Mesendoderm (in vitro differentiated cells): ENCODE measurements at places on chromosomes 7 and 10.

DNA sequence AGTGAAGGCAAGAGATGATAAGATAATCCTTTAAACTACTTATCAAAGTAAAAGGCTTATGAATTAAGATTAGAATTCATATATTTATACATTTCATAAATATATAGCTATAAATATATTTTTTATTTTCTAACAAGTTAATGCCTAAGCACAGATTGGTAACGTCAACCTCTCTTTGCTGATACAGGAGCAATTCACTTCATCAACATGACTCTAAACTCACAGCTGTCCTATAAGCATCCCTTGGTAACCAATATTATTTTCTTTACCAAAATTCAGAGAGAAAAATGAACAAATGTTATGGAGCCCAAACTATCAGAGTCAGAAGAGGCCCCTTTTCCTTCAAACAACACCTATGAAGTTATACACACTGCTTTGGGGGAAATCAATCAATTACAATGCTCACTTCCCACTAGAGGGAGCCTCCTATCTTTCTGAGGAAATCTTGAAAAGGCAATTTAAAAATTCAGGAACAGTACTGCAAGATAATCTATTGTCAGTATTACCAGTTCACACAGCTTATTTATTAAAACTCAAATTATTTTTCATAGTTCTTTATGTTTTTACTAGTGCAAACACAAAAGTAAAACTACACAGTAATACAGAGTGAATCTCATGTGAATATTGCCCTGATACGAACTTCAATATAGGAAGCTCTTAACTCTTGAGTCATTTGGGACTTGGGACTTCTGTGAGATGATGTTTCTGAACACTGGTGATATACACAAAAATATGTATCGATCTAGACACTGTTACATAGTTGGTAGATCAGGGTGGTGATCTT, 51.0 kb upstream of the NOBOX start:
- no peak overlapping the region for H3K4me3 ChIP-seq
- H3K27me3 ChIP-seq, result no peaks in the 10 kb centered on the region
- no peaks in the 10 kb centered on the region for H3K4me1 ChIP-seq

GRCh38 chr10:61318429-61318828, 134.8 kb downstream of the TMEM26 start:
- H3K36me3 ChIP-seq, result no peaks in the 10 kb centered on the region
- H3K27ac ChIP-seq, result no peak overlapping the region
- no peak for DNase-seq
- H3K4me1 ChIP-seq, result no peaks in the 10 kb centered on the region
- no peak overlapping the region for H3K4me3 ChIP-seq

GRCh38 chr10:46050941-46051623, 5.0 kb upstream of the MSMB start:
- H3K27me3 ChIP-seq, result no peaks in the 10 kb centered on the region
- DNase-seq, result no peak
- no peaks in the 10 kb centered on the region for H3K36me3 ChIP-seq
- no peak overlapping the region for H3K4me3 ChIP-seq
- H3K27ac ChIP-seq, result peak overlapping the region; percentile 90

DNA sequence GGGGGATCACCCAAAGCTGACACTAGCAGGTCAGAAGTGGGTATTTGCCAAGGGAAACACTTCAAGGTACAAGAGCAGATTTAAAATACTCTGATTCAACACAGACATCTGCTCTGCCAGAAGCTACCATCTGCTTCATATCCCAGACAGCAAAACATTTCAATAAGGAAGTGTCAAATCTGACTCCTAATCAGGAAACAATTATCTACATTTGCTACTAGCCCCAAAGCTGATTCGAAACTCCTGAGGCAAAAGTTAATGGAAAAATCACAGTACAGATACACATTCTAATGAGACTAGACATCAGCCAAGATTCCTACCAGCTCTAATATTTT, 48.9 kb downstream of the PARD3 start:
- H3K27ac ChIP-seq, result no peak overlapping the region
- H3K27me3 ChIP-seq, result no peaks in the 10 kb centered on the region
- H3K4me3 ChIP-seq, result no peak overlapping the region
- DNase-seq, result peak; percentile 24
- no peaks in the 10 kb centered on the region for H3K36me3 ChIP-seq

DNA sequence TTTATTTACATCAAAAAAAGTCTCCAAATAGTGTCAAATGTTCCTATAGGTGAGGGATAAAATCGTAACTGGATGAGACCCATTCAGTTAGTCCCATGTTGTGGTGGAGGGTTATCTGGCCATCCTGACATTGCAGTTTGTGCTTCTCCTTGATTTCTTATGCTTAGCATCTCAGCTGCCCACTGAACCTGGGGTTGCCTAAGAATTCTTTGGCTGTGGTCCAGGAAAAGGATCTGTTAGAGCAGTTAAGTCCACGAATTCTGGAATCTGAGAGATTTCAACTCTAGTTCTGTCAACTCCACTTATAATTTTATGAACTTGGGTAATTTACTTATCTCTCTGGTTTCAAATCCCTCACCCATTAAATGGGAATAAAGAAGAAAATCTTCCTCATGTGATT, 1673.4 kb downstream of the REEP3 start:
- H3K27ac ChIP-seq, result no peak overlapping the region
- H3K4me3 ChIP-seq, result no peak overlapping the region
- no peaks in the 10 kb centered on the region for H3K27me3 ChIP-seq

- H3K36me3 ChIP-seq, result no peaks in the 10 kb centered on the region
- H3K27ac ChIP-seq, result no peak overlapping the region
- peaks cover 2% of the 10 kb centered on the region for H3K4me1 ChIP-seq
- H3K27me3 ChIP-seq, result no peaks in the 10 kb centered on the region
- peak; percentile 95 for DNase-seq
Measured at GRCh38 chr7:3722396-3722922, 421.4 kb downstream of the SDK1 start.

DNA sequence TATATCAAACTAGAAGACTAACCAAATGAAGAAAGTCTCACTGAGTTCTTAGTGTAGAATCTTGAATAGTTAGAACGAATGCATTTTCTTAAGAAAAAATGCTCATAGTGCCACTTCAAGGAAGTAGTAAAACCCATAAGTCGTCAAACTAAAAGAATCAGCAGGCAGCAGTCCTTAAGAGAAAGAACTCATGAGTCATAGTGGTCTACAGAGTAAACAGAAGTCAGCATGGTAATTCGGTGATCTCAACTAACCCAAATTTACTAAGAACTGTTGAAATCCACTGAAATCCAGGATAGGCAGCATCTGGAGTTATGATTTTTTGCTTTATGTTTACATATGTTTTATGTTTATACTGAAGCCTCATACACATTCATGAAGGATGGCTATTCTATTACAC, 256.2 kb downstream of the LHFPL3 start:
- DNase-seq, result peak; percentile 26
- no peaks in the 10 kb centered on the region for H3K4me1 ChIP-seq
- H3K36me3 ChIP-seq, result no peaks in the 10 kb centered on the region
- H3K27me3 ChIP-seq, result no peaks in the 10 kb centered on the region

- no peak overlapping the region for H3K4me3 ChIP-seq
- no peak for DNase-seq
- no peak overlapping the region for H3K27ac ChIP-seq
- no peaks in the 10 kb centered on the region for H3K4me1 ChIP-seq
- no peaks in the 10 kb centered on the region for H3K27me3 ChIP-seq
Measured at GRCh38 chr10:49335364-49335972, 36.5 kb downstream of the C10orf71 start.

- H3K27me3 ChIP-seq, result peaks cover 29% of the 10 kb centered on the region
- no peak overlapping the region for H3K27ac ChIP-seq
- no peak for DNase-seq
- H3K36me3 ChIP-seq, result no peaks in the 10 kb centered on the region
- no peak overlapping the region for H3K4me3 ChIP-seq
Measured at GRCh38 chr10:49393301-49393700, 2.6 kb downstream of the DRGX start.

- H3K27me3 ChIP-seq, result no peaks in the 10 kb centered on the region
- H3K4me3 ChIP-seq, result no peak overlapping the region
- H3K36me3 ChIP-seq, result no peaks in the 10 kb centered on the region
- peak; percentile 57 for DNase-seq
- no peak overlapping the region for H3K27ac ChIP-seq
Measured at GRCh38 chr10:17910125-17910789, 41.5 kb upstream of the SLC39A12 start.

- H3K4me1 ChIP-seq, result no peaks in the 10 kb centered on the region
- H3K4me3 ChIP-seq, result no peak overlapping the region
- no peaks in the 10 kb centered on the region for H3K36me3 ChIP-seq
- DNase-seq, result peak; percentile 10
Measured at GRCh38 chr7:113131367-113131766, 13.0 kb upstream of the SMIM30 start.

- H3K27me3 ChIP-seq, result no peaks in the 10 kb centered on the region
- no peaks in the 10 kb centered on the region for H3K4me1 ChIP-seq
- no peak overlapping the region for H3K4me3 ChIP-seq
- H3K36me3 ChIP-seq, result no peaks in the 10 kb centered on the region
Measured at GRCh38 chr10:88226891-88227290, 356.2 kb downstream of the RNLS start.

DNA sequence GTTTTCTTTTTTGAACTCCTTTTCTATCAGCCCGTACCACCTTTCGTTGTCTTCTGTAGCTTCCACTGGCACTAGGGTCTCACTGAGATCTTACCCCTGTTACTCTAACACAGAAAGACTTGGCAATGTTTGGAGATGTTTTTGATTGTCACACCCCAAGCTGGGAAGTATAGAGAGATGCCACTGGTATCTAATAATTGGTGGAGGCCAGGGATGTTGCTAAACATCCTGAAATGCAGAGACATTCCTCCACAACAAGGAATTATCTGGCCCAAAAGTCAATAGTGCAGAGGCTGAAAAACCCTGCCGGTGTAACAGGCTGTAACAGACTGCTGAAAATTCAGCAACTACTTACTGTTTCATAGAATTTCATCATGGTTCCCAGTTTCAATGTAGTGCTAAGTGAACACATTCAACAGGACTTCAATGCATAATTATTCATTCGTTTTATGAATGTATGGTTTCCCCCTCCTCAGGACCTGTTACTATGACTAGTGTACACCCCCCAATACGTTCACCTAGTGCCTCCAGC, 115.9 kb downstream of the TRIM24 start:
- no peak overlapping the region for H3K4me3 ChIP-seq
- no peak overlapping the region for H3K27ac ChIP-seq
- peaks cover 3% of the 10 kb centered on the region for H3K36me3 ChIP-seq
- no peaks in the 10 kb centered on the region for H3K4me1 ChIP-seq

GRCh38 chr7:133535308-133535707, 282.4 kb downstream of the EXOC4 start:
- H3K4me3 ChIP-seq, result no peak overlapping the region
- peak; percentile 11 for DNase-seq
- H3K36me3 ChIP-seq, result no peaks in the 10 kb centered on the region
- H3K27me3 ChIP-seq, result no peaks in the 10 kb centered on the region
- H3K4me1 ChIP-seq, result no peaks in the 10 kb centered on the region

GRCh38 chr7:79524048-79524447, 70.6 kb upstream of the MAGI2 start:
- H3K36me3 ChIP-seq, result no peaks in the 10 kb centered on the region
- no peak for DNase-seq
- no peaks in the 10 kb centered on the region for H3K4me1 ChIP-seq
- no peaks in the 10 kb centered on the region for H3K27me3 ChIP-seq
- H3K27ac ChIP-seq, result no peak overlapping the region

DNA sequence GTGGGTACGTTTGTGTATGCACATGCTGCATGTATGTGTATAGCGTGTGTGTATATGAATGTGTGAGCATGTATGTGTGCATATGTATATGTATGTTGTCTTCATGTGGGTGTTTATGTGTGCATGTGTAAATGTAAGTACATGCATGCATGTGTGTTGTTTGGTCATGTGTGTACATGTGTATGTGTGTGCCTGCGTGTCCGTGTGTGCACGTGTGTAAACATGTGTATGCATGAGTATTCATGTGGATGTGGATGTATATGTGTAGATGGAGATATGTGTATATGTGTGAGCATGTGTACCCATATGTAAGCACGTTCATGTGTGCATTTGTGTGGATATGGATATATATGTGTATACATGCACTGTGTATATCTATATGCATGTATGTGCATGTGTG, 5.5 kb upstream of the CFAP46 start:
- H3K4me1 ChIP-seq, result no peaks in the 10 kb centered on the region
- H3K27ac ChIP-seq, result no peak overlapping the region
- no peaks in the 10 kb centered on the region for H3K27me3 ChIP-seq

- H3K4me1 ChIP-seq, result no peaks in the 10 kb centered on the region
- peaks cover 8% of the 10 kb centered on the region for H3K36me3 ChIP-seq
- no peak overlapping the region for H3K4me3 ChIP-seq
- H3K27me3 ChIP-seq, result no peaks in the 10 kb centered on the region
- no peak overlapping the region for H3K27ac ChIP-seq
Measured at GRCh38 chr10:7763929-7764328, 23.9 kb downstream of the KIN start.

DNA sequence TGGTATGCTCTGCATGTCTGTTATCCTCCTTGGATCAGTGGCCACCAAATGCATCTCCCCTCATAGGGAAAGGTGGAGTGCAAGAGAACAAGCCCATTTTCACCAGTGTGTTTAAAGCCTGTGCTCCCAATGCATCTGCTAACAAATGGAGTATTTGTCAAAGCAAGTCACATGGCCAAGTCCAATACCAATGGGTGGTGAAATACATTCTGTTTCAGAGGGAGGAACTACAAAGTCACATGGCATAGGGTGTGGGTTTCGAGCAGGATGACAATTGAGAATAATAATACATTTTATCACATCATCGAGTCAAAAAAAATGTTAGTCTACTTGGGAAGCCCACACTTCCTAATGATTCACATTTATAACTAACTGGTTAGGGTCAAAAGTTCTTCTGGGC, 62.7 kb downstream of the SUGCT start:
- no peak for DNase-seq
- no peak overlapping the region for H3K4me3 ChIP-seq
- H3K27ac ChIP-seq, result no peak overlapping the region
- H3K36me3 ChIP-seq, result no peaks in the 10 kb centered on the region
- H3K27me3 ChIP-seq, result no peaks in the 10 kb centered on the region

- no peak overlapping the region for H3K27ac ChIP-seq
- no peak overlapping the region for H3K4me3 ChIP-seq
- H3K4me1 ChIP-seq, result no peaks in the 10 kb centered on the region
- DNase-seq, result no peak
- no peaks in the 10 kb centered on the region for H3K36me3 ChIP-seq
- peaks cover 2% of the 10 kb centered on the region for H3K27me3 ChIP-seq
Measured at GRCh38 chr7:28854750-28855074, 103.4 kb downstream of the TRIL start.

DNA sequence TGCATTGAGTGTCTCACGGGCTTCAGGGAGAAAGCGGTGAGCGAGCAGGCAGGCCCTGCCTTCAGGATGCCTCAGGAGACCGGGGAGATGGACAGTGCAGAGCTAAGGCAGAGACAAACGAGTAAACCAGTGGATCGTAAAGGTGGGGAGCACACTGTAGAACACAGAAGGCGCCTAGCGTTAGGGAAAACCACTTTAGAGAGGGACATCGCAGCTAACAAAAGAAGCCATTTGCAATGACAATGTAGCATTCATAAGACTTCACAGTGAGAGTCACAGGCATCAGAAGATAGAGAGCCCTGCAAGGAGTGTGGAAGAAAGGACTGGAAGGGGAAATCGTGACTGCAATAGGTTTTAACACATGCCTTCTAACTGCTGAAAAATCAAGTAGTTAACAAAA, 54.9 kb upstream of the TMEM273 start:
- no peaks in the 10 kb centered on the region for H3K36me3 ChIP-seq
- no peak for DNase-seq
- H3K4me1 ChIP-seq, result no peaks in the 10 kb centered on the region
- H3K27me3 ChIP-seq, result no peaks in the 10 kb centered on the region
- H3K4me3 ChIP-seq, result no peak overlapping the region
- no peak overlapping the region for H3K27ac ChIP-seq
